GM23248 (cell line): ENCODE measurements at places on chromosomes 6 and 20. TPM values are rescaled to one million over a fixed set of nuclear protein-coding genes. Genes with fewer than 3 reads are reported as not detected.

The HLA-G gene
- total RNA-seq: not detected in 2 replicates

The BANF2 gene
- not detected in 2 replicates for total RNA-seq

The PRSS16 gene
- total RNA-seq: 0.86 TPM in 1 of 2 replicates, not detected in the other

DNA sequence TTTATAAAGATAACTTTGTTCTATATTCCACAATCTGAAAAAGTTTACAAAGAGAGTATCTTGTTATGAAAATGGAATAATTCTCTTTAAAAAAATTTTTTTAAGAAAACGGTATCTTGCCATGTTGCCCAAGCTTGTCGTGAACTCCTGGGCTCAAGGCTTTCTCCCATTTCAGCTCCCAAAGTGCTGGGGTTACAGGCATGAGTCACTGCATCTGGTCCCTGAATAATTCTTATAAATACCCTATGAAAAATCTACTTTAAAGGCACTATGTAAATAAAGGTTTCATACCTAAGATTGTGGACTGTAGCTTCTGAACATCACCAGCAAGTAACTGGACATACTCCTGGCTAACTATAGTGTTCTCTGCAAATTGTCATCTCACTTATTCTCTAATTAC lies 60.3 kb downstream of the SAMD3 start:
- H3K27ac ChIP-seq: no peak overlapping the region
- no peak overlapping the region for H3K4me3 ChIP-seq
- no peaks in the 10 kb centered on the region for H3K4me1 ChIP-seq
- H3K36me3 ChIP-seq: no peaks in the 10 kb centered on the region
- no peak for DNase-seq

GRCh38 chr6:166611631-166612030 lies 15.4 kb downstream of the RPS6KA2 start:
- no peaks in the 10 kb centered on the region for H3K27me3 ChIP-seq
- H3K4me1 ChIP-seq: peaks cover 16% of the 10 kb centered on the region
- no peak for DNase-seq

DNA sequence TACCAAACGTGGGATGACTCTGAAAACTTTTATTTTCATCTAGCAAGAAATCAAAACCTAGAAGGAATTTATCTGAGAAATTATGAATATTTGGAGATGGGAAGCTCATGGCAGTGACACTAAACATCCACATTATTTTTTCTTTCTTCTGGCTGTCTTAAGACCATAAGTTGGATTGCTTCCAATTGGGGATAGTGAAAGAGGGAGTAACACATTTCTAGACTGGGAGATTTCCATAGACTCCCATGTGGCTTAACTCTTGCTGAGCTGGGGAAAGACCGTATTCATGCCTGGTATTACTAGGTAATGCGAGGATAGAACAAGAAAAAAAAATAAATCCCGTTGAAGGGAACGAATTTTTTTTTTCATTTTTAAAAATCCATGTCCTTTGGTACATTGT lies 120.0 kb downstream of the UTRN start:
- no peaks in the 10 kb centered on the region for H3K4me1 ChIP-seq
- DNase-seq: no peak
- H3K4me3 ChIP-seq: no peak overlapping the region
- no peaks in the 10 kb centered on the region for H3K27me3 ChIP-seq
- no peak overlapping the region for H3K27ac ChIP-seq
- peaks cover 10% of the 10 kb centered on the region for H3K36me3 ChIP-seq

DNA sequence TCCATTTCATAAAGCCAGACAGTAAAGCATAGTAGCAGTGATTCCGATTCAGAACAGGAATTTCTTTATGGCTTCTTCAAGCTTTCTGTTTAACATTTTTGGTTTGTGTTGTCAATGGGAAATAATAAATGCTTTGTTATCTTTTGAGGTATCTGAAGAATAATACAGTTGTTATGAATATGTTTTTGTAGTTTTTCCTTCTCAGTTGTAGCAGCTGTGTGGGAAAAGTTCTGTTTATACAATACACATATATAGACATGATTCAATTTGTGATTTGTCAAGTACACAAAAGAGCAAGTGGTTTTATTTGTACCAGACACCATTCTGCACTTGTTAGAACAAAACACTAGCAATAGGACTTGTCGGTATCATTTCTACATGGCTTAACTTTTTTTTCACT lies 96.6 kb downstream of the CDYL start:
- H3K27ac ChIP-seq: no peak overlapping the region
- H3K4me3 ChIP-seq: no peak overlapping the region
- DNase-seq: no peak
- H3K4me1 ChIP-seq: peaks cover 20% of the 10 kb centered on the region; the same call in 1 of the 2 replicates

DNA sequence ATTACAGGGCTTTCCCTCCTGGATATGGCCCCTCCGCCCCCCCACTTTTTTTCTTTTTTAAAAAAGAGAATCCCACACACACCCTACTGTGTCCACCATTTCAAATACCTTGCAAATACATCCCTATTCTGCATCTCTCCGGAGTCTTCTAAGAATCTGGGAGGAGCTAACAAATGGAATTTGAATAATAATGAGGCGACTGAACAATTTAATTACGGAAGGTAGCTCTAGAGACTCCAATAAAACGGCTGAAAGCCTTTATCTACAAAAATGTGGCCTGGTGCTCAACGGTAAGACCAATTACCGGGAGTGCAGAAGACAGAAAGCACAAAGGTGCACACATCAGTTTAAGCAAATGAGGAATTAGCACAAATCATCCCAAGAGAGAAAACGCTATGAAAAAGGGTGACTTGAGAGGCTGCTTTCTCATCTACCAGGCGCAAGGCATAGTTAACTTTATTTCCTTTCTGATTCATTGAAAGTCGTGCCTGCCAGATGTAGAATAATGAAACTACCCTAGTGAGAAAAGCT lies 1.8 kb downstream of the RRAGD start:
- H3K27me3 ChIP-seq: peaks cover 78% of the 10 kb centered on the region
- peak; percentile 36 for DNase-seq
- no peaks in the 10 kb centered on the region for H3K36me3 ChIP-seq
- H3K4me3 ChIP-seq: no peak overlapping the region
